ENCODE measurements at places on chromosomes 16 and 17.

DNA sequence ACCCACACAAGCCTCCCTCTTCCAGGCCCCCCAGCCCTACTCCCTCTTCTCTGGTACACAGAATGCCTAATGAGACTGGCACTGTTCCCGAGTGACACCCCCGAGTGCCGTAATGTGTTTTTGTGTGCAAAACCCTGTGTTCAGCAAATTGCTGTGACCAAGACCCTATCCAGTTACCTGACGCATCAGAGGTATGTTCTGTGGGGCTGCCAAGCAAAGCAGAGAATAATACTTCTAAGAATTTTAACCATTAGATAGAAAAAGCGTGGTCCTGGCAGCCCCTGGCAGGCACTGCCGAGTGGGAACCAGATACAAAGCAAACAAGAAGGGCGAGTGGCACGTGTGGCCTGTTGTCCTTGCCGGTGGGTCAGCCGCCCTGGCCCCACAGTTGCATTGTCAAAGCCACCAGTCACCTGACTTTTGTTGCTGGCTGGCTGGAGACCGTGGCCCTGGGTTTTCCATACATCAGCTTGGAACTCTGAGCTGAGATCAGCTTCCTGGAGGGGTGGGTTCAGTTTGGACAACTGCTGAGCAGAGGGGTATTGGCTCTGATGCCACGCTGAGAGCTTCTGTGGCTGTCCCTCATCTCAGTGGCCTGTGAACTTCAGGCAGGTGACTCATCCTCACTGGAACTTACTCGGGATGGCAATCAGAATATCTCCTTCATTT lies 69.1 kb upstream of the BRD7 start:
- DNase-seq = no peak

DNA sequence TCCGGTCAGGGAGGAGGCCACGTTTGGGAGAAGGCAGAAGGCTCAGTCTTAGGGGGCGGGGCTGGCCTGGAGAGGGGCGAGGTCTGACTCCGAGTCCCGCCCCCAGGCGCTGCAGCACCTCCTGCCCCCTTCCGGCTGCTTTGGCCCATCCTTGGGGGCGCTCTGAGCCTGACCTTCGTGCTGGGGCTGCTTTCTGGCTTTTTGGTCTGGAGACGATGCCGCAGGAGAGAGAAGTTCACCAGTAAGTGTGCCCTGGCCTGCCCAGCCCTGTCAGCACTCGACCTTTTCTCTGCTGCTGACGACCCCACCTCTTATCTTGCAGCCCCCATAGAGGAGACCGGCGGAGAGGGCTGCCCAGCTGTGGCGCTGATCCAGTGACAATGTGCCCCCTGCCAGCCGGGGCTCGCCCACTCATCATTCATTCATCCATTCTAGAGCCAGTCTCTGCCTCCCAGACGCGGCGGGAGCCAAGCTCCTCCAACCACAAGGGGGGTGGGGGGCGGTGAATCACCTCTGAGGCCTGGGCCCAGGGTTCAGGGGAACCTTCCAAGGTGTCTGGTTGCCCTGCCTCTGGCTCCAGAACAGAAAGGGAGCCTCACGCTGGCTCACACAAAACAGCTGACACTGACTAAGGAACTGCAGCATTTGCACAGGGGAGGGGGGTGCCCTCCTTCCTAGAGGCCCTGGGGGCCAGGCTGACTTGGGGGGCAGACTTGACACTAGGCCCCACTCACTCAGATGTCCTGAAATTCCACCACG lies 1.5 kb downstream of the TNFRSF12A start:
- DNase-seq = peak; percentile 57

DNA sequence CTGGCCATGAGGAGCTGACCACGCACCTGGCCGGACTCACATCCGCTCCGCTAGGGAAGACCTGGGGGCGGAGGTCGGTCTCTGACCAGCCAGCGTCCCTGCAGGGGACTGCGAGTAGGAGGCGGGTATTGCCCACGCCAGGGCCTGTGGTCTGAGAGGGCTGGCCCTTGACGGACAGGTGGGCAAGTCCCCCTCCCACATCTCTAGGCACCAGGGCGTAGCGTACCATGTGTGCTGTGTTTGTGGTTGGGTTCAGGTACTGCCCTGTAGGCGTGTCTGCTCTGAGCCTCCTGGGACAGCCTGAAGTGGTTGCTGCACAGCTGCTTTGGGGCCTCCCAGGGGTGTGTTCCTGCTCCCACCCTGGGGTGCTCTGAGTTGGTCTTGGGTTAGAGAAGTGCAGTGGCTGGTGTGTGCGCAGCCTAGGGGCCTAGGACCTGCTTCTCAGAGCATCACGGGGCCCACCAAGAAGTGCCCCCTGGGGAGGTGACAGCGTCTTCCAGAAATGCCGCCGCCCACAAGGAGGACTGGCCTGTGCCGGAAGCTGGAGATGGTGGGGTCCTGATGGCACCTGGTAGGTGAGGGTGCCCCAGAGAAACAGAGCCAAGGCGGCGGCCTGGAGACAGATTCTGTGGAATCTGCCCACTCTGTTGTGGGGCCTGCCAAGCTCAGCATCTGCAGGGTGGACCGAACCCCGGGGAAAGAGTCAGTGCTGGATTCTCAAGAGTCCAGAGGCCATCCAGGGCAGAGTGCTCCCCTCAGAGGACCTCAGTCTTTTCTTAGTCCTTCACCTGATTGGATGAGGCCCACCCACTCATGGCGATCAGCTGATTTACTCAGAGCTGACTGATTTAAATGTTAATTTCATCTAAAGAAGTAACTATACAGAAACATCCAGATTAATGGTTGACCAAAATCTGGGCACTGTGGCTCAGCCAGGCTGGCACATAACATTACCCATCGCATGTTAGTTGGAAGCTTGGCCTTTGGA lies 48.3 kb downstream of the WDR45B start:
- no peak for DNase-seq

- DNase-seq = no peak
Measured at GRCh38 chr17:45906237-45906636, 11.9 kb downstream of the MAPT start.

- no peak for DNase-seq
Measured at GRCh38 chr17:66893382-66893781, 58.5 kb downstream of the CACNG5 start.

DNA sequence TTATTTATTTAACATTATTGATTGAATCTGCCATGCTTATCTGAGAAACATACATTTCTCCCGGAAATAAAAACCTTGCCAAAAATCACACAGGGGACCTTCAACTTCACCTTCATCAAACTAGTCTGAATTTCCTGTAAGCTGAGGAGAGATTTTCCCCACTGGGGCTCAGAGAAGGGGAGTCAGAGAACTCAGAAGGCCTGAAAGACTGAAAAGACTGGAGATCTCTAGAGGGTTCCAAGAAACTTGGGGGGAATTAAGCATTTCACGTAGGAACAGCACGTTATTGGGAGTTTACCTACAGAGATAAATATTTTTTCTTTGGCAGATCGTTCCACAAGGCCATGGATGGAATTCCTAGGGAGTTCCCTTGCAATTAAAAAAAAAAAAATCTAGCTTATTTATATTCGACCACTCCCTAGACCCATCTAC lies 528 bp upstream of the NOL11 start:
- DNase-seq = no peak

GRCh38 chr16:11328172-11329070 lies 16.8 kb upstream of the RMI2 start:
- peak; percentile 66 for DNase-seq

DNA sequence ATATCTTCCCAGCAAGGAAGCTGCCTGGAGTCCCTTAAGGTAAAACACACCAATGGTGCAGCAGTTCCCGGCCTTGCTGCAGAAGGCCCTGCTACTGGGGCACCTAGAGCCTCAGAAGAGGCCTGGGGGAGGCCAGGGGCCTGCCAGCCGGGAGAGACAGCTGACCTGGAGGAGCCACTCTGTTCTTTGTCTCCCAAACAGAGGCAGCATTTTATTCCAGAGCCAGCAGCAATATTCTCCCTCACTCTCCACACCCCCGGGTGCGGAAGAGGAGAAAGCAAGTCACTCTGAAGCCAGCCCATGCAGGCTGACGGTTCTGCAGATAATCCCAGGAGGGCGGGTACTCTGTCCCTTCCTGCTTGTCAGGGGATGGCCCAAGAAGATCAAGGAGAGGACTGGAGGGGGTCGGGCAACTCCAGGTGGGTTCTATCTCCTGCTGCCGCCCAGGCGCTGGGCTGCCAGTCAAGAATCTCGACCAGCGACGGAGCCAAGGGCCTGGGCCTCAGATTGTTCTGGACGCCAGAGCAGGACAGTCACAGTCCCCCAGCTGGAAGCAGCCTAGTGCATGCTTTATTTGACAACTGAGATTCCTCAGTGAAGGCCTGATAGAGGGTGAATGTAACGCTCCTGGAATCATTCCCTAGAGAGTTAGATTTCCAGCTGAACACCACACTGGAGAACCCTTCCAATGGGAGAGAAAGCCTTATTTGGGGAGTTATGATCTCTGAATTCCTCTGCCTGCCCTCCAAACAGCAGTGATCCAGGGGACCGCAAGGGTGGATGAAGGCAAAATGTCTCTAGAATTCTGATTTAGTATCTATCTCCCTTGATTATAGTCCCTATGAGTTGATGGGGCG lies 1.1 kb upstream of the KIFC3 start:
- no peak for DNase-seq

DNA sequence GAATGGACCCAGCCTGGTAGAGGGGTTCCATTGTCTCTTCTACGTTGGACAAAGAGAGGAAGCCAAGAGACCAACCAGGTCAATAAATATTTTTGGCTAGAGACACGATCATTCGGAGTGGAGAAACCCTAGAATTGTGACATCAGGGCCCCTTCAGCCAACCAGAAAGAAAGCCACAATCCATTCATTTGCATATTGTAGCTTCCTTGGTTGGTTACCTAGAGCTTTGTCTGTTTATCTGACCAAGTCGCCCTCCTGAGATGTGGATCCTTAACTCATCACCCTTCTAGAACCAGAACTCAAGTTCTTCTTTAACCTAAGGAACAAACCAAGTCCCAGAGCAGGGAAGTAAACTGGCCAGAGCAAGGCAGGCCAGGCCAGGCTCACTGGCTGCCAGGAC lies at the start of gene CCDC182:
CCDC182 (minus strand) TSS at position 58 of the 400 bp plus-strand sequence; CDS start at position 31, 27 bp downstream.
- no peak for DNase-seq

DNA sequence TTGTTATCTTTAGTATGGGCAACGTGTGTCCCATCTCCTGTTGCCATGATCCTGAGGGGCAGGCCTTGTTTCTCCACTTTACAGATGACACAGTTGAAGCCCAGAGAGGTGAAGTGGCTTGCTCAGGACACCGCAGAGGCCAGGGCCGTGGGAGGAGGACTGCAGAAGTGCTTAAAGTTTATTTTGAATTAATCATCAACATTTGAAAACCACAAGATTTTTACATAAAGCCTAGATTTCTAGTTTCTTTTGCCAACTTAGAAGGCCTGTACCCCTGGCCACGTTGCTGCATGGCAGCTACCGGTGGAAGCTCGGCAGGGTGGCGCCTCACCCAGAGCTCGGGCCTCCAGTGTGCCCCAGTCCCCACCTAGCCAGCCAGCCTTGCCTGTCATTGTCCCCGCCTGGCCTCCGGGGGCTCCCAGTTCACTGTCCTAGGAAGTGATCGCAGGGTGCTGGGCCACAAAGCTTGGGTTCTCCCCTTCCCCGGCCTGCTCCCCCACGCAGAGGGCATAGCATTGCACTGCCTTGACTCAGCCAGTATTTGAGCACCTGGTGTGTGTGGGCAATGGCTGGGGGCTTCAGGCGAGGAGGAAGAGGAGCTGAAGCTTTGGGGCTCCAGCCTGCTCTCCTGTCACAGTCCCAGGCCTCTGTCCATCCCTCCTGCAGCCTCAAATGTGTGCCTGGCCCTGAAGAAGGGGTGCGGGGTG lies 14.8 kb upstream of the ADCY7 start:
- DNase-seq = no peak

DNA sequence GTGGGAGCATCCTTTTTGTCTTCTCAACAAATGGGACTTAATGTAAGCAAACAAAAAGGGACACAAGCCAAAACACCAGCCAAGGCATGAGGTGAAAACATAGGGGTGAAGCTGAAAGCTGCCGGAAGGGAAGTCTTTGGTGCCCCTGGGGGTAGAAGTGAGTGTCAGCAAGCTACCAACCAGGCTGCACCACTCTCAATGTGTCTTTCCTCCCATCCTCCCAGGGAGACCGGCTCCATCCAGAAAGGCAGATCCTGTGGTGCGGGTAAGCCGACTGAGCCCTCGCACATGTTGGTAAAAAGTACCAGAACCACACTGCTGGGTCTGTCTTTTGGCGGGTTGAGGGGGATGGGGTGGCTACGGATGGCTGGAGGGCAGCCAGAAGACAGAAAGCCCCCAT lies 52.0 kb upstream of the SREBF1 start:
- no peak for DNase-seq

- no peak for DNase-seq
Measured at GRCh38 chr16:71425746-71426068, 16.1 kb downstream of the TLE7 start.

DNA sequence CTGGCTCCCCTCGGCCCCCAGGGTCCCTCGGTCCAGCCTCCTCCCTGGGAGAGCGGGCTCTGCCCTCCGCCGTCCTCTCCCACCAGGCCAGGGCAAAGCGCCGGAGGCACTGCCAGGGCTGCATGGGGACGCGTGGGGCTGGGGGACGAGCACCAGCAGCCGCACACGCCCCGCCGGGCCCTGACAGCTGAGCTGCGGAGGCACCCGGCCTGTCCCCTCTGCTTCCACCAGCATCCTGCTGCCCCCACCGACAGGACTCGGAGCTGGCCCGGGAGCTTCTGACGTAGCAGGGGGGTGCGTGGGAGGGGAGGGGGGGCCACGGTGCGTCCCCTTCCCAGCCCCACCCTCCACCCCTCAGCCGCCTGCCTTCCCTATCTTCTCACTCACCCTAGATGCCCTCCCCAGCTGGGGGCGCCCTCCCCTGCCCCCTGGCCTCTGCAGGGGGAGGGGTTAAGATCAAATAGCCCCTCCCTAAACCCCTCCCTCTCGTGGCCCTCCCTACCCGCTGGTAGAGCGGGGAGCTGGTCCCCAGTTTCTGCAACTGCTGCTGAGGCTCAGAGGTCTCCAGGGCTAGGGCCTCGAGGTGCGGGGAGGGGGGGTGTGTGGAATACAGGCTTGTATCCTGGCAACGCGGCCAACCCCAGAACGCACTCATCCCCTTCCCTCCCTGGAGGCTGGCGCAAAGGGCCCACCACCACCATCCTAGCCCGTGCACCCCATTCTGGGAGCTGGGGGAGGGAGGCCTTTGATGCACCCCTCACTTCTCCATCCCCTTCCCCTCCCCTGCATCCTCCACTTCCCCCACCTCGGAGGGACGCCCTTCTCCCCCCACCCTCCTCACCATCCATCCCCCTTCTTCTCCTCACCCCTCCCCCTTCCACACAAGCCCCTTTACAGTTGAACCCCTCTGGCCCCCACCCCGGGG lies 1.0 kb downstream of the SRCIN1 start:
- DNase-seq = no peak
